ENCODE measurements at places on chromosomes 1 and 21.

DNA sequence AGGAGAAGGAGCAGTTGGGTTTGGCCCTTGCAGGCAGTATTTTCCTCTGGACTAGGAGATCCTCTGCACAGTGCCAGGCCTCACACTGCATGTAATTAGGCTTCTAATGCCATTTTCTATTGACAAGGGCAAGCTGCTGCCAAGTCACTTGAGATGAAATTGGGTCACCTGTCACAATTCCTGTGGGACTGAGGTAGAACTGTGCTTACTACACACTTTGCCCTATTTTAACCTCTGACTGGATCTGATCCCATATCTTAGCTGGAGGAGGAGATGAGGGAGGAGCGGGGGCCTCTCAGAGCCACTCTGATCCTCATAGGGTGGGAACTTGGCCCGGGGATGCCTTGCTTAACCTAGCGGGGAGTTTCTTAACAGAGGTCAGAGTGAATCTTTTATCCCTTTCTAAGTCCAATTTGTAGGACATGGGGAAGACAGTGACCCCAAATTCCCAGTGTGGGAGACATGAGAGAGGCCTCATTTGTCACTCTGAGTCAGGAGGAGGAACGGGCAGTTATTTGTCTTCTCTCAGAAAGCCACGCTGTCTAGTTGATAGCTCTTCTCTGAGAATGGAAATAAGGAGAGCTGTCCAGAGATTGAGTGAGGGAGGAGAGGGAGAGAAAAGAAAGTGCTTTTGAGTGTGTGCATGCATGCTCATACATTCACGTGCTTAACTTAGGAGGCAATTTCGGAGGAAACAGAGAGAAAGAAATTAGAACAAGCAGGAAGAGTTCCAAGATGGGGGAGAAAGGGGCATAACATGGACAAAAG is 121.3 kb downstream of the CACNA1E start:
- DNase-seq, result no peak

- peak; percentile 88 for DNase-seq
These were observed 1.0 kb upstream of the ATP2B4 start for GRCh38 chr1:203625628-203626019.

GRCh38 chr1:198273748-198274295 is 117.0 kb downstream of the NEK7 start:
- no peak for DNase-seq

- peak; percentile 70 for DNase-seq
These were observed 19.2 kb upstream of the EVA1B start for GRCh38 chr1:36342426-36343185.

DNA sequence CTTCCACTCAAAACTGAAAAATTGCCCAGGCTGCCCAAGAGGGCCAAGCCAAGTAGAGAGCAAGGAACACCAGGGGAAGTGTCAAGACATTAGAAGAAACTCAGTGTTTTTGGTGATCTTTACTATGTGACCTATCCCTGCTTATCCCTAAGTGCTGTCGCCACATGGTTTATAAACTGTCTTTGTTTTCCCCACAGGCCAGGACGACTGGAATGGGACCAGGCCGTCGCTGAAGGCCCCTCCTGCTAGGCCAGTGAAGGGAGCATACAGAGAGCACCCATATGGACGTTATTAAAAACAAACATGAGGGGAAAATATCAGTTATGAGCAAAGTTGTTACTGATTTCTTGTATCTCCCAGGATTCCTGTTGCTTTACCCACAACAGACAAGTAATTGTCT is 28.7 kb downstream of the KHDRBS1 start:
- no peak for DNase-seq

DNA sequence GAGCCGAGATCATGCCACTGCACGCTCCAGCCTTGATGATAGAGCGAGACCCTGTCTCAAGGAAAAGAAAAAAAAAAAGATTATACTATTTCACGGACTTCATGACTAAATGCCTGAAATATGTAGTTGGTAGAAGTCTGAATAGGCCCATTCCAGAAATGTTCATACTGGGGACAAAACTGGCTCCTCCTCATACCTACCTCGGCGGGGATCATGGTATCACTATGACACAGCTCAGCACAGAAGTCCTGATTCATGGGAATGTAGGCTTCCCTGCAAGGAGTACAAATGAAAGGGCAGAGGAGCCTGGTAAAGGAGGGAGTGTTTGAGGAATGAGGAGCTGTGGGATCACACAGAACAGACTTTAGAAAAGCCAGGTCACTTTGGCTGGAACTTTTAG is 5.0 kb downstream of the SPATA46 start:
- no peak for DNase-seq

- no peak for DNase-seq
These were observed 22.5 kb upstream of the IPP start for GRCh38 chr1:45772971-45773370.

- no peak for DNase-seq
These were observed 26.9 kb downstream of the IGSF21 start for GRCh38 chr1:18134324-18135046.

DNA sequence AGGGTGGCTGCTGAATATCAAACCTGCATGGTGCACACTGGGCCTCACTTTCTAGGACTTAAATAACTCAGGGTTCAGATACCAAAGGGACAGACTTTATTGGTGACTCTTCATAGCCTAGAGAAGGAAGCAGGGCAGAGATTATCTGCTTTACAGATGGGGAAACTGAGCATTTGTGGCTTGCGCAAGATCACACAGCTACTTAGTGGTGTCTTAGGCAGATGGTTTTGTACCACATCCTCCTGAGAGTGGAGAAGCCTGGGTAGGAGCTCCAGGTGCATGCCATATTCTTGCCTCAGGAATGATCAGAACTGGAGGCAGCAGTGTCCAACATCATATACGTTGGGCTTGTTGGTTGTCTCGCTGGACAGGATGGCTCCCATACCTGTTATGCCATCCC is 6.8 kb upstream of the DPH2 start:
- DNase-seq, result no peak

DNA sequence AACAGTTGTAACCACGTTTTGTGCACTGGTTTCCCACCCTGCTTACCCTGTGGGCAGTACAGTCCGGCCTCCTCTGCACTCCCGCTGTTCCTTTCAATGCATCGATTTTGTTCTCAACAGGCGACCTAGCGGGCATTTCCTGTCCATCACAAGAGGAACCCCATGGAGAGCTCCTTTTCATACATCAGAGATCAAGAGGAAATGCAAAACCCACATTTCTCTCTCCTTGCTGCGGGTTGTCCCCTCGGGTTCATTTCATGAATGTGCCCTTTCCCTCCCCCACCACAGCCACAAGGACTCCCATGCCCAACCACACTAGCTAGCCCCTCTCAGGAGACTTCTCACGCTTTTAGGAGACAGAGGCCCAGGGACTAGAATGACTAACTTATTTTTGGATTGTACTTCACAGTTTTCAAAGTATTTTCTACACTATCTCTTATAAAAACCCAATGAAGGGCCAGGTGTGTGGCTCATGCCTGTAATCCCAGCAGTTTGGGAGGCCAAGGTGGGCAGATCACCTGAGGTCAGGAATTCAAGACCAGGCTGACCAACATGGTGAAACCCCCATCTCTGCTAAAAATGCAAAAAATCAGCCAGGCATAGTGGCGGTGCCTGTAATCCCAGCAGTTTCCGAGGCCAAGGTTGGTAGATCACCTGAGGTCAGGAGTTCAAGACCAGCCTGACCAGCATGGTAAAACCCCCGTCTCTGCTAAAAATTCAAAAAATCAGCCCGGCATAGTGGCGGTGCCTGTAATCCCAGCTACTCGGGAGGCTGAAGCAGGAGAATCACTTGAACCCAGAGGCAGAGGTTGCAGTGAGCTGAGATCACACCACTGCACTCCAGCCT is 18.4 kb downstream of the ATP1A4 start:
- DNase-seq, result no peak

DNA sequence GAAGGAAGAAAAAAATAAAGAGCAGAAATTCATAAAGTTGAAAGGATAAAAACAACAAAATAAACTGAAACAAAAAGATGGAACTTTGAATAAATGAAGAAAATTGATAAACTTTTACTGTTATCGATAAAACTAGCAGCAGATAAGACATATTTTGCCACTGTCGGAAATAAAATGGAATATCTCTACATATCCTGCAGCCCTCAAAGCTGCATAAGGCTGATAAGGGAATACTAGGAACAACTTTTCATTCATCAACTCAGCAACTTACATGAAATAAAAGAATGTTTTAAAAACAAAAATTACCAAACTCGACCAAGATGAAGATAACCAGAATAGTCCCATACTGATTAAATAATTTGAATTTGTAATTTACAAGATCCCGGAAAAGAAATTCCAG is 48.0 kb upstream of the GRIK1 start:
- DNase-seq, result no peak

GRCh38 chr1:38612951-38613350 is 246.6 kb downstream of the RRAGC start:
- no peak for DNase-seq

DNA sequence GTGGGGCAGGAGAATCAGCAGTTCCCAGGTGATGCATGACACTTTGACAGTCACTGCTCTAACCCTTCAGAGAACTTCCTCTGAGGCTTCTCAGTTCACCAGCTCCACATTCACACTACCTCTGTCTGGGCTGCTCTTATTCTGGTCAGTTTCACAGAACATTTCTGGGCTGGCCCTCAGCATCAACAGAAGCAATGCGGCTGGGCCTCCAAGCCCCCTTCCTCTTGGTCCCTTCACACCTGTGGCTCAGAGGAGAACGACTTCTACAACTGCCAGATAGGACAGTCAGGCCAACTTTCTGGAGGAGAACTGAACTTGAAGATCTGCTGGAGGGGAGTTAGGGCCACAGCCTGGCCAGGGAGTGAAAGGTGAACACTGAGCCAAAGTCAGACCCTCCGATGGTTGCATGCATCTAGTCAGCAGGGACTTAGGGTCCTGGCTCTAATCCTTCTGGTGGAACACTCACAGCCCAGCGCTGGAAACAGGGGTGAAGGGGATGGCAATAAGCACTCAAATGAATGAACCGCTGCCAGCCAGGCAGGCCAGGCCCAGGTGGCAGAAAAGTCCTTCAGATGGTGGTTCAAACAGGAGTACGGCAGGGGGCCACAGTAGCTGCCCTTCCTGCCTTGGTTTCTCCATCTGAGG is 274.1 kb downstream of the FOXD2 start:
- DNase-seq, result no peak

- DNase-seq, result peak; percentile 79
These were observed 13.5 kb downstream of the ESPN start for GRCh38 chr1:6438047-6438525.

- DNase-seq, result no peak
These were observed 162.5 kb downstream of the RWDD3 start for GRCh38 chr1:95396557-95396956.

GRCh38 chr1:41382480-41383090 is 21.4 kb downstream of the FOXO6 start:
- no peak for DNase-seq

DNA sequence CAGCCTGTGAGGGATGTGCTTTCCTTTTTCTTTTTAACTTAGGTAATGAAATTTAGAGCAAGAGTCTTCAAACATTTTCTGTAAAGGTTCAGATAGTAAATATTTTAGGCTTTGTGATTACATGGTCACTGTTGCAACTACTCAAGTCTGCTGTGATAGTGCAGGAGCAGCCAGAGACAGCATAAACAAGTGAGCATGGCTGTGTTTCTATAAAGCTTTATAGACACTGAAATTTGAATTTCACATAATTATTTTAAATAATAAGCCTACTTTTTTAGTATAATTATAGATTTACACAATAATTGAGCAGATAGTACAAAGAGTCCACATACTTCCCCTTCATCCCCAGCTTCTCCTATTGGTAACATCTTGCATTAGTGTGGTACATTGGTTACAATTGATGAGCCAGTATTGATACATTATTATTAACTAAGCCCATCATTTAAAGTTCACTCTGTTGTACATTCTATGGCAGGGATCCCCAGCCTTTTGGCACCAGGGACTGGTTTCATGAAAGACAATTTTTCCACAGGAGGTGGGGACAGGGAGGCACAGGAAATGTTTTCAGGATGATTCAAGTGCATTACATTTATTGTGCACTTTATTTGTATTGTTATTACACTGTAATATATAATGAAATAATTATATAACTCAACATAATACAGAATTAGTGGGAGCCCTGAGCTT is 3.0 kb downstream of the ATF6 start:
- DNase-seq, result no peak

DNA sequence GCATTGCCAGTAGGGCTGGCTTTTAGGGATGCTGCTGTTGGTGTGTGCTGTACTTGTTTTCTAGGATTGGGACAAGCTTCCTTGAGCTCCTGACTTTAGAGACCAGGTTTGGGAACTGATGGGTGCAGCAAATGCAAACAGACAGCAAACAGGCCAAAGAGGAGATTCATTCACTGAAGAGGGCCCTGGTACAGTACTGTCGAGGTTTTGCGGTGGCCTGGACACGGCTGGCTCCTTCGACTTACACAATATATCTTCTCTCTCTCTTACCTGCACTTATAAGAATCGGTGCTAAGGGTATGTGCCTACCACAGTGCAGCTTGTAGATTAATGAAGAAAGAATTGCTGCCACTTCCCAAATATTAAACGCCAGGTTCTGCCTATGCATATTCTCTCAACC is 44.6 kb downstream of the ATP1A1 start:
- DNase-seq, result no peak

DNA sequence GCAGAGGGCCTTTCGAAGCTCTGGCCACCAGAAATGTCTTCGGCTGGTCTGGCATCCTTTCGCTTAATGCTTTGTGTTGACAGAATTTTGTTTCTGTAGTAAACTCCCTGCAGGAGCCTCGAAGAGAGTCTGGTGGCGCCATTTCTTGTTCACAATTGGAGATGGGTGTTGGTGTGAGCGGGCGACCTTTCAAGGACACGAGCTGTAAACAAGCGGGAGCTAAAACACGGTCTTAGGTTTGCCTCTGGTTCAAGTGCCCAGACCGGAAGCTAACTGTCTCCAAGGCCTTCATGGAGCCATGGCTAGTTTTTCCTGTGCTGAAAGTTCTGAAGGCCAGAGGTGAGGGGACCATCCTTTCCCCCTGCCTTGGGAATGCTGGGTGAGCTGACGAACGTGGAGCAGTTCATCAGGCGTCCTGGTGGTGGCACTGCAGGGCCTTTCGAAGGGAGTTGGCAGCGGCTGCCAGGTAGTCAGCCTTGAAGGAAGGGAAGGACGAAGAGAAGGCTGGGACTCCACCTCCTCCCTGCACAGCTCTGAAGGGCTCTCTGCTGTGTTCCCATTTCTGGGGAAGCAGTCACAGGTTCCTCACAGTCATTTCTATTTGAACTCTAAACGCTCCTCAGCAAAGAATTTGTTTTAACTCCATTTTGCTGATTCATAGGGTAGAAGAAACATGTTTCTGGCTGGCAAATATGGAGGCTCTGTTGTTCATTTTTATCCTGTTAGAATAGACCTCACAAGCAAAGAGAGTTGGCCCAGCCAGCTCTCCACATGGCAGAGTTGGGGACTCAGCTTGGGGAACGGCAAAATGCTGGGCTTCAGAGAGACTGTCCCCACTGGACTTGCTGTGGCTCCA is 35.2 kb downstream of the URB2 start:
- peak; percentile 68 for DNase-seq

All from CD4-positive, alpha-beta T cell treated with Interleukin-10 for 1 hour (primary cell).